Stimulated activated CD4-positive, alpha-beta T cell treated with anti-CD3 and anti-CD28 coated beads, TNF-alpha, amount 100 ng/mL, for 1 hour (primary cell): ENCODE measurements at places on chromosomes 2 and 18.

DNA sequence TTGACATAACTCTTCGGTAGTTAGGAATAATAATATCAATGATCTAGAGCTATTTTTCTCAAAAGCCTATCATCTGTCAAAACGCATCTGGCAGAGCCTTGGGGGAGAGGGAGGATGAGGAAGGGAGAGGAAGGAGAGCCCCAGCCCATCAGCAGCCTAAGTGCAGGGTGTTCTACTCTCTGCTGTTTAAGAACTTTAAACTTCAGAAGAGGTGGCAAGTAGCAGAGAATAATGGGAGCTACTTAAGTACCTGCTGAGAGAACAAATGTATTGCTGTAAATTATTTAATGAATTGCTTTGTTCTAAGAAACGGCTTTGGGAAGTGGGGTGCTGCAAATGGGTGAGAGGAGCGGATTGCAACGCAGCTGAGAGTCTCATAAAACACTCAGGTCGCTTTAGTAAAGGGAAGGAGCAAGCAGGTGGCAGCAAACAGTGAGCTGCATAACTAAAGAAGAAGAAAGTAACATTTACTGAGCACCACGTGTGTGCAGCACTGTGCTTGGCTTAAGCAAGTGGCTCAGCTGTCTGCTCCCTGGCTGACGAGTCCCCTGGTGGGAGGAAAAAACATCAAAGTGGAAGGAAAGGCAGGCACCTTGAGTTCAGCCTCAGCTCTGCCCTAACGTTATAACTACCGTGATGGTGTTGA lies 26.3 kb upstream of the SH3RF3 start:
- no peak for DNase-seq

DNA sequence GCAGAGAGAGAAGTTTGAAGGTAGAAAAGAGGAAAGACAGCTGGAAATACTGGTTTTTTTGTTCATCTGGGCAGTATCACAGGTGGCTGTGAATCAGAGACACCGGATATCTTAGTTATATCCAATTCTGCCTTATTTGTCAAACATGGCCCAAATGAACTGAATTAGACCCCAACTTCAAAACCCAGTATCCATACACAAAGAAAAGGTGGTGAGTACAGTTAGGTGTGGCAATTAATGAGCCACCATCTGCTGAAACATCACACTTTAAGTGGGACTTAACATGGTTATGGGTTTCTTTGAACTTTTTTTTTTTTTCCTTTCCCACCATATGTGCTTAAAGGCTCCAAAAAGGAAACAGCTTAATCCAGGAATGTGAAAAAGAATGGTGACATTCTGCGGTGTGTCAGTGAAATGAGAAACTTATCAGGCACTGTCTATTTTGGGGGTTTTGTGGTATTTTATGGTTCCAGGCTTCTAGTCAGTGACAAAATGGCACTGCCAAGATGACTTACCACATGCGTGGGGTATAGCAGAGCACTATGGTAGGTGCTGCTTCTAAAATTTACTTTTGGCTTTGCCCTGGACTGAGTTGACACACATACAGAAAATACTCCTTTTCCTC lies 5.0 kb upstream of the TMEM178A start:
- no peak for DNase-seq

DNA sequence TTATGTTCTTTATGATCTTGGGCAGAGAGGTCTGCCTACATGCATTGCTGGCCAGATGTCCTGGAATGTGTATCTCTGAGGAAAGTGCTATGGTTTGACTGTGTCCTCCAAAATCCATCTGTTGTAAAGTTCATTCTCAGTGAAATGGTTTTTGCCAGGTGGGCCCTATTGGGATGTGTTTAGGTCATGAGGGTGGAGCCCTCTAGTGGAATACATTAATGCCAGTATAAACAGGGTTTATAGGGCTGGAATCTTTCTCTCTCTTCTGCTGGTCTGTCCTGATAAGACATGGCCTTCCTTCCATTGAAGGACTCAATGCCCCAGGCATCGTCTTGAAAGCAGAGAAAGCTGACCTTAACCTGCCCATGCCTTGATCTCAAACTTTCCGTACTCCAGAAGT lies 258.5 kb downstream of the RPIA start:
- DNase-seq = no peak

- no peak for DNase-seq
These were observed 14.0 kb upstream of the IL1B start for GRCh38 chr2:112850588-112850987.

DNA sequence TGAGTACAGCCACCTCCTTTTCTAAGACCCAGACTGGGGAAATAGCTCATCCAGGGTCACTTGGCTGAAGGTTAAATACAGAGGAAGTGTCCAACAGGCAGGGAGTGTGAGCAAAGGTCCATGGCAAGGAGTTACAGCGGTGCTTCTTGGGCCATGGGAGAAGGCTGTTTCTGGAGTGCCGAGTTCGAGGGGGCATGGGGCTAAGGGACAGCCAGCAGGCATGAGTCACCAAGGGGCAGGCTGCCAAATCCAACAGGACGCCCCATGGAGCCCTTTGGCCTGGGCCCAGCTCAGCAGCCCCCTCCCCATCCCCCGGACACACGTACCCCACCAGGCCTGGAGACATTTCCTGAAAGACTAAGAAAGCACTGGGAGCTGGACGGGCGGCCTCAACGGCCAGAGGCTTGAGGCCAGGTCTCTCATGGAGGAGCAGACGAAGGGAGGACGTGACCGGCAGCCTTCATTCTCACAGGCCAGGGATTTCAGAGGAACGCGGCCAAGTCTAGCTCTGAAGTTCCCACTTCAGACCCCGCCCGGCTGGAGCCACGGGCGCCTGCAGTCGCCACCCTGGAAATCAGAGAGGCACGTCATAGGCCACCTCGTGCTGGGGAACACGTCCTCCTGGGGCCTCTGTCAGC lies 160.4 kb downstream of the SMAD7 start:
- DNase-seq = no peak

GRCh38 chr2:9388950-9389911 lies 34.1 kb downstream of the ITGB1BP1 start:
- no peak for DNase-seq

GRCh38 chr2:213219816-213220215 lies 64.4 kb upstream of the SPAG16 start:
- DNase-seq = no peak

GRCh38 chr2:160271171-160272086 lies 71.4 kb upstream of the ITGB6 start:
- no peak for DNase-seq

- DNase-seq = no peak
These were observed 86.8 kb downstream of the ERBB4 start for GRCh38 chr2:212451786-212452231.

DNA sequence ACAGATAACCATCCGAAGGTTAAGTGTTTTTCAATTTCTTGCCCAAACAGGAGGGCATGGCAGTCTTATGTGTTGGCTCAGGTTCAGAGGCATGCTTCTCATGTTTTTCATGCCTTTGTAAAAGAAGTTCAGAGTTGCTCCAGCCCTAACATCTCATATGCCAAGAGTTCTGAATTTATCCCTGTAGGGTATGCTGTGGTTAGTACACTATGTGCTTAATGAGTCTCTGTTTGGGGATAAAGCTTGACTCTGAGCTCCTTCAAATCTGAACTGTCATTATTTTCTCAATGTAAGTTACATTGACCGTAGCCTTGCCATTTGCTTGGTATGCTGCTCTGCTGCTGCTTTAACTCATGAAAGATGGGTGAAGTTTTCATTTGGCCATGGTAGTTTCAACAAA lies 67.9 kb upstream of the PNPT1 start:
- DNase-seq = no peak

- no peak for DNase-seq
These were observed 17.7 kb upstream of the CNDP1 start for GRCh38 chr18:74516271-74517235.

GRCh38 chr2:11533278-11534070 lies at the start of gene GREB1:
Gene GREB1 (plus strand): TSS chr2:11534045. CDS start chr2:11556615, 22,570 bp downstream.
- DNase-seq = no peak

DNA sequence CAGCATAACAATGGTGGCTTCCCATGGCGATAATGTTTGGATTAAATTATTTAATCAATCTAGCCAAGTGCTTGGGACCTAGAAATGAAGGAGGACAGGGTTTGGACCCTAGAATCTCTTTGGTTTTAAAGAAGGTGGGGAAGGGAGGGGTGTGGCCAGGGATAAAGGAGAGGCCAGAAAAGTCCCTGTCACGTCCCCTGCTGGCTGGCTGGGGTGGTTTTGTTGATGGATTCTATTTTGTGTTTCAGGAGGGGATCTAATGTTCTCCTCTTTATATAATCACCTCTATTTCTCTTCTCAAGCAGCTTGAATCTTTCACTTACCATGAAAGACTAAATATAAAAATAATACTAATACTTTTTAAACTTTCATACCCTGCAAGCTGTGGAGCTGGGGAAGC lies 52.6 kb upstream of the GALR1 start:
- DNase-seq = no peak

GRCh38 chr2:168434146-168434545 lies 21.9 kb upstream of the CERS6 start:
- no peak for DNase-seq

DNA sequence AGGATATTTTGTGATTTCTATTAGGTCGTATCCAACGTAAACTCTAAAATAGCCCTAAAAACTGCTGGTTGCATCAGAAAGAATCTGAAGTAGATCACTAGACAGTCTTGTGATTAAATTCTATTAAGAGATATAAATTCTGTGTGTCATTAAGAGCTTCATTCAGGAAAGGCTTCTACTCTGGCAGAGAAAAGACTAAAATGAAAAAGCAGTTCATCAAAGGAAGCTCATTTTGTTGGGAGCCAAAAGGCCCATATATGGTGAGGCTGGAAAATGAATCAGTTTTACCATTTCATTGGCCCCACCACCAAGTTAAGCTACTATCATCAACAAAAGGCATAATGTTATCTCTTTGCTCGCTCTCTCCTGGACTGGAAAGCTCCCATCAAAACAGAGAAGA lies 261.1 kb downstream of the SATB2 start:
- no peak for DNase-seq

DNA sequence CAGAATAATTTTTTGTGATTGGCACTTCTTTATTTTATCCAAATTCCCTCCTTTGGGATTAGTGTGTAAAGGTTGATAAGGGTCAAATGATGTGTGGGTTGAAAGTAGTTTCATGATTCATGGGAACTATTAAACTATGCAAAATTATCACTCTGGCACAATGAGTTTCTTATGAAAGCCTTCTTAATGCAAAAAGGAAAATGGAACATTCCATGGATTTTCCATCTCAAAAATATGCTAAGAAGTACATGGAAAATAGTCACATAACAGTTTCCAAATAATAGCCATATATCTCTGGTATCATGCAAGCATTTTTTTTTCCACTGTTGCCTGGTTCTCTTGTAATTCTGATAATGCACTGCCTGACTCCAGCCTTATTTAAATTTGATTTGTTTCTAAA lies 639.7 kb downstream of the NR4A2 start:
- DNase-seq = no peak

GRCh38 chr2:79393806-79394484 lies 118.9 kb upstream of the CTNNA2 start:
- DNase-seq = no peak
